Iris pigment epithelial cell (primary cell): ENCODE measurements at places on chromosomes 1 and 21.

- DNase-seq = no peak
Measured at GRCh38 chr1:94044290-94044790, 76.6 kb downstream of the ABCA4 start.

- peak; percentile 64 for DNase-seq
Measured at GRCh38 chr1:52674497-52675384, 23.4 kb downstream of the COA7 start.

- DNase-seq = peak; percentile 28
Measured at GRCh38 chr1:229230893-229231753, 39.8 kb upstream of the RAB4A start.

DNA sequence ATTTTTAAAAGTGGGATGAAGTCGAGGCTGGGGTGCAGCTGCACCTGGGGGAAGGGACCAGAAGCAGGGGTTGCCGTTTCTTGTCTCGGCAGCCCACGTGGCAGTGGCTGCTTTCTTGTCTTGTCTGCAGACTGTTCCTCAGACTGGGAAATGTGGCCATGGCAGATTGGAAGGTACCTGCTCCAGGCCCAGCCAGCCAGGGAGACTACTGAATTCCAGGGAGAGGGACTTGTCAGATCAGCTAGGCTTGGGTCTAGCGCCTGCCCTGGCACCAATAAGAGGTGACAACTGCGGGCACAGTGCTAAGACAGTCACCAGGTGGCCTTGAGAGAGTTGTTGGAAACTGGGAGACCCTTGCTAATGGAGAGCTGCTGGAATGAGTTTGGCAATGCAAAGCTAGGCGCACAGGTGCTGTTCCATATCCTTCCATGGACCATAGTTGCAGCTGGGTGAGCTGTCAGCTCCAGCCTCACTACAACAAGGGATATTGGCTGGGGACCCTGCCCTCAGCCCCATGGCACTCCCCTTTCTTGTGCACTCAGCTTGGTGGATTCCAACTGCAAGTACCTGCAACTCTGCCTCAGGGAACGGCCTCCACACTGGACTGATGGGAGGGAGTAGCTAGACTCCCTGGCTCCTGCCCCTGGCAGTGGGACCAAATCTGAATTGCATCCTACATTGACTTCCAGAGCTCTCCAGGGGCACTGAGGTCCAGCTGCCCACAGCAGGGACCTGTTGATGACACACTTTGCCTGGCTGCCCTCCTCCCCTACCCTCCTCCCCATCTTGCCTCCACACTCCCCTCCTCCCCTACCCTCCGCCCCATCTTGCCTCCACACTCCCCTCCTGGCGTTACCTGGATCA lies 9.9 kb upstream of the IL22RA1 start:
- DNase-seq = no peak

DNA sequence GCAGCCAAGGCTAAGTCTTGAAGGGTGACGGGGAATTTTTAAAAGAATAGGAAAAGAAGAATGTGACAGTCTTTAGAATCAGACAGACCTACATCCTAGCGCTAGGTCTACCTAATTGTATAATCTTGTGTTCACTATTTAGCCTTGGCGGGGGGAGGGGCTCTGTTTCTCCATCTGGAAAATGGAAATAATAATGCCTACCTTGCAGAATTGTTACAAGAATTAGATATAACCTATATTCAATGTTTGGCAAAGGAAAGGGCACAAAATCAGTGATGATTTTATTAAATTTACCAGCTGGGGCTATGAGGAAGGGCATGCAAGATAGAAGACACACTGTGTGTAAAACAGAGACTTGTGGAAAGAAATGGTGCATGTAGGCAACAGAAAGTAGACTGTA lies 154.8 kb downstream of the ZBTB18 start:
- no peak for DNase-seq

DNA sequence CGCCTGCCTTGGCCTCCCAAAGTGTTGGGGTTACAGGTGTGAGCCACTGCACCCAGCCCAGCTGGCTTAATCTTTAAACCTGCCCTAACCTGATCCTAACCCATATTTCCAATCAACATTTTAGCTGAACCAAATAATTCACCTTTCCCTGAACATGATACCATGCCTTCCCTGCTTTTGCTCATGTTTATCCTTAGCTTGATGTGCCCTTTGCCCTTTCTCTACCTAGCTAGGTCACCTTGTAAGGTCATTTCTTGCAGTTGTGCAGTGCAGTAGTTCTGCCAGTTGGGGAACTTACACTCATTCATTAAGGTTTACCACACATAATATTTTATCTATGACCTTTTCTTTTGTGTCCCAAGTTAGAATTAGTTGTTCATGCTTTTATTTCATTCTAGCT lies 5.3 kb downstream of the UAP1 start:
- no peak for DNase-seq

- no peak for DNase-seq
Measured at GRCh38 chr1:9591669-9592509, 3.2 kb downstream of the TMEM201 start.

DNA sequence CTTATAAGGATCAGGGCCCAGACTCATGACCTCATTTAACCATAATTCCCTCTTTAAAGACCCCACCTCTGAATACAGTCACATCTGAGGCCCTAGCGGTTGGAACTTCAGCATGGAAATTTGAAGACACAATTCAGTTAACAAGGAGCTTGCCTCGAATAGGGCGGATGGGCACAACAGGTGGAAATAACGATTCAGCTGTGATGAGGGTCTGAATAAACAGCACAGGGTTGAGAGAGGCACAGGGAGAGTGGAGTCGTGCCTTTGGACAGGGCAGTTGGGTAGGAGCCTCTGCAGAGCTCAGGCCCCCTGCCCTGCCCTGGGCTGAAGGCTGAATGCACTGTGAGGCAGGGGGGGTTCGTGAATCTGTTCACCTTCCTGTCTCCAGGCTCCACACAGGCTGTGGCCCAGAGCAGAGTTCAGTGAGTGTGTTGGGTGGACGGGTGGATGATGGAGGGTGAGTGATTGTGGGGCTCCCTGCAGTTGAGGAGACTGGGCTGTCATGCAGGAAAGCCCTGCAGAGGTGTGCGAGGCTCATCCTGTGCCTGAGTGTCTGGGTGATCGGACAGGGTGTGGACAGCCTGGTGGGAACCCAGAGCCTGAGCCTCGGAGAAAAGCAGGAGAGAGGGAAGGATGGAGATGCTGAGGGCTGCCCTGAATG lies 243.1 kb downstream of the FOXD2 start:
- no peak for DNase-seq

GRCh38 chr1:51898090-51898734 lies 19.7 kb upstream of the NRDC start:
- peak; percentile 93 for DNase-seq

- DNase-seq = no peak
Measured at GRCh38 chr1:27297903-27298302, 24.1 kb upstream of the TMEM222 start.

DNA sequence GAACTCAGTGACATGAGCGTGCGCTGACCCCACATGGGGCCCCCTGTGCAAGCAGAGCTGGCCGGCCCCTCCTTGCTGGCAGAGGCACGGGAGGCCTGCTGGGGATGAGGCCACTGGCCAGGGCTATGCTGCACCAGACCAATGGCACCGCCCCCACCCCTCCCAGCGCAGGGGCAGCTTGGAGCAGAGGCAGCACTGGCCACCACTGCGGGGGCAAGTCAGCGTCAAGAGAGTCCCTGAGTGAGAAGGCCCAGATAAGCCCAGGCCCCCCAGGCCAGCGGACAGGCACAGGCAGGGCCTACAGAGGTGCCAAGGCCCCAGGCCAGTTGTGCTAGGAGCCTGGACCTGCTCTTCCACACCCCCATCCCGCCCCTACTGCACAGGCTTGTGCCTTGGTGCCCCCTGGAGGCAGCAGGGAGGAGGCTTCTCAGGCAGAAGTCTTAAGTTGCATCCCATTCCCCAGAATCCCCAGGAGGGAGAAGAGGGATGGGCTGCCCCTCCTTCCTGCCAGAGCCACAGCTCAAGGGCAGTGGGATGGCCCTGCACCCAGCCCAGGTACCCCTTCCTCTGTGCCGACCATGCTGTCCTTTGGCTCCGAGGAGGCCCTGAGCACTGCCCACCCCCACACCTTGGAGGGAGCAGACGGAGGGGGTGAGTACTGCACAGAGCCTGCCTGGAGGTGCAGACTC lies 35.8 kb downstream of the EPHX1 start:
- peak; percentile 80 for DNase-seq

GRCh38 chr1:26542771-26543451 lies 13.3 kb downstream of the RPS6KA1 start:
- DNase-seq = no peak
